ENCODE measurements at places on chromosomes 12 and 14.

DNA sequence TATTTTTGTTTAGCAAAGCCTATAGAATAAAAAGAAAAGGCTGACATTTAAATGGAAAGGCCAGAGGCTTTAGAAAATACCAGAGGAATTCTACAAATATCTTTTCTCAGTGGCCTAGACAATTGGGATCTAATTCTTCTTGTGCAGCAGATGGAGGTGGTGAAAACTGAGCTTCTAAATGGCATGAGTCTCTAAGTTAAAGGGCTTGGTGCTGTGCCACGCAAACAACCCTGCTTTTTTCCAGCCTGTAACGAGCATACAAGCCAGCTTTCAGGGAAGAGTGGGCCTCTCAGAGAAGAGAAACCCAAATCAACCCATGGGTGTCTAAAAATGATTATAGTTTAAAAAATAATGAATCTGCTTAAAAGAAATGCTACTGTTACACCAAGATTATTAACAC is 237.9 kb upstream of the NAV3 start:
- DNase-seq = no peak

- no peak for DNase-seq
Measured at GRCh38 chr12:17971850-17972249, 118.1 kb downstream of the RERGL start.

- DNase-seq = no peak
Measured at GRCh38 chr14:85573406-85573805, 43.5 kb downstream of the FLRT2 start.

DNA sequence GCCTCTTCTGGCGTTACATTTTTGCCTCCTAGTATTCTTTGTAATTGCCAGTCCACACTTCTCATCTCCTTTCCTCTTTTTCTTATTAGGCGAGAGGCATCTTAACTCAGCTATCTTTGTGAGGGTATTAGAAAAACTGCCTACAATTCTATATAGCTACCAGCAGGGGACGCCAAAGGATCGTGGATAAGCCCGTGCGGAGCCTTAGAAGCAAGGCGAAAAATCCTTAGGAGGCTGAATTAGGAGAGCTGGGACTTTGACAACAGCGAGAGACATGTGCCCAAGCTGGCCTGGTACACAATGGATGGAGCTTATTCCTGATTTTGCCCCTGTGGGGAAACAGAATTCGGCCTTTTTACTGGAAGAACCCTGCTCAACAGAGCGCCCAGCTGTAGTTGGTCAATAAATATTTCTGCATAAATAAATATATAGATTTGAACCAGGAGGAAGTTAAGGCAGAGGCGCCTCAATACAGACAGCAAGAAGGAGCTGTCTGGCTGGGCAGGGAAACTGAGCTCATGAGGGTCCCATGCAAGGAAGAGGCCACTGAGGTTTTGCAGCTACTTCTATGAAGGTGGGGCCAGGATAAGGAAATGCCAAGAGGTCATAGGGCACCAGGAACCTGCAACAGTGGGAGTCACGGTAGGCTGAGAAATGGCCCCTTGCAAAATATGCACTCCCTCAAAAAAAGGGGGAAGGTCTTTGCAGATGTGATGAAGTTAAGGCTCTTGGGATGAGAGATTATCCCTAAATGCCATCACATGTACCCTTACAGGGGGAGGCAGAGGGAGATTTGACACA is 14.6 kb upstream of the RBM19 start:
- DNase-seq = peak; percentile 81

GRCh38 chr12:25997201-25997963 is 38.9 kb downstream of the RASSF8 start:
- DNase-seq = no peak

- no peak for DNase-seq
Measured at GRCh38 chr12:526089-526488, 66.3 kb downstream of the B4GALNT3 start.

- peak; percentile 83 for DNase-seq
Measured at GRCh38 chr14:26281280-26281998, 316.4 kb downstream of the NOVA1 start.

GRCh38 chr12:91482231-91482630 is 299.6 kb upstream of the DCN start:
- DNase-seq = no peak

GRCh38 chr12:16599081-16599480 is 6.9 kb downstream of the LMO3 start:
- DNase-seq = no peak

DNA sequence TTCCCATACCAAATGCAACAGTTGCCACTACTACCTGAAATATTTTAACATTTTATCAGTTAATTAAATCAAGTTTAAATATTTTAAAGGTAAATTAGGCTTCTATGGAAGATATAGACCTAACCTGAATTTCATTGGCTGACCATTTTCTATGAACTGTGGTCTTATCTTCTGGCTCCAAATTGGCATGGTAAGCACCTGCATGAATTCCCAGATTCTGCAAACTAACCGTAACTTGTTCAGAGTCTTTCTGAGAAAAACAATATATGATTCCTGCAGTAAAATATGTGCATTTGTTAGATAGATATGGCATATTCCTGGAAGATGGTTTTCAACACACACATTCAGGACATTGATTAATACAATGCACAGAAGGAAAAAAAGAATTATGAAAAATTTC is 25.9 kb downstream of the RECQL start:
- DNase-seq = no peak

GRCh38 chr14:35877276-35877675 is 51.1 kb downstream of the BRMS1L start:
- DNase-seq = no peak

DNA sequence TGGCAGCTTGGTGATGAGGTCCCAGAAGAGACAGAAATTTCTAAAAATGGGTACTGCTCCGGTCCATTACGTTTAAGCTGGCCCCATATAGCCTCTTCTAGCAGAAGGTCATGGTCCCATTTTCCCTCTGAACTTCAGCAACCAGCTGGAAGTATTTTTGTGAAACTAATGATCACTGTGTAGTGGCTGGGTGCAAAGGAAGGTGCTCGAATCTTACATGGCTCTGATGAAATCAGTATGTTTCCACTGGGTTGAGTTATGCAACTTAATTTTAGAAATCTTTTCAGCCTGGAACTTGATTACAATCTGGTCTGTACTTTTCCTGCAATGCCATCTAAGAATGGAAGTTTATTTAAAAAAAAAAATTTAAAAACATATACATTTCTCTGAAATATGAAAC is 228.5 kb downstream of the FOXN3 start:
- DNase-seq = no peak

- no peak for DNase-seq
Measured at GRCh38 chr14:96139879-96140278, 64.8 kb upstream of the BDKRB2 start.

GRCh38 chr14:78479127-78479780 is 309.1 kb downstream of the NRXN3 start:
- DNase-seq = no peak

- DNase-seq = no peak
Measured at GRCh38 chr14:95710106-95710505, 3.8 kb downstream of the TCL1A start.

DNA sequence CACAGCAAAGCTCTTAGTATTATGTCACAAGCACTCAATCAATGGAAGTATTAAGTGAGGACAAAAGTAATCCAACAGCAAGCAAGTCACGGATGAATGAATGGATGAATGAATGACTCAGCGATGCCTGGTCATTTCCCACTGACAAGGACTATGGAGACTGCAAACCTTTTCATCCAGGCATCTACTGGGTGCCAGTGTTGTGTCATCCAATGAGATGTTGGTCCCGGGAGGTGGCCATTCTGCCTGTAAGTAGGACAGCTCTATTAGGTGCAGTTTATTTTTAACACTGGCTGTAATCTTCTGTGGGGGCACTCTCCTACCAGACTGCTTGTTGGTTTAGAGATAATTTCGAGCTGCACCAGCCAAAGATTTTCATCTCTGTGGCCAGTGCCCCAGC is 39.4 kb downstream of the STAB2 start:
- DNase-seq = peak; percentile 3

DNA sequence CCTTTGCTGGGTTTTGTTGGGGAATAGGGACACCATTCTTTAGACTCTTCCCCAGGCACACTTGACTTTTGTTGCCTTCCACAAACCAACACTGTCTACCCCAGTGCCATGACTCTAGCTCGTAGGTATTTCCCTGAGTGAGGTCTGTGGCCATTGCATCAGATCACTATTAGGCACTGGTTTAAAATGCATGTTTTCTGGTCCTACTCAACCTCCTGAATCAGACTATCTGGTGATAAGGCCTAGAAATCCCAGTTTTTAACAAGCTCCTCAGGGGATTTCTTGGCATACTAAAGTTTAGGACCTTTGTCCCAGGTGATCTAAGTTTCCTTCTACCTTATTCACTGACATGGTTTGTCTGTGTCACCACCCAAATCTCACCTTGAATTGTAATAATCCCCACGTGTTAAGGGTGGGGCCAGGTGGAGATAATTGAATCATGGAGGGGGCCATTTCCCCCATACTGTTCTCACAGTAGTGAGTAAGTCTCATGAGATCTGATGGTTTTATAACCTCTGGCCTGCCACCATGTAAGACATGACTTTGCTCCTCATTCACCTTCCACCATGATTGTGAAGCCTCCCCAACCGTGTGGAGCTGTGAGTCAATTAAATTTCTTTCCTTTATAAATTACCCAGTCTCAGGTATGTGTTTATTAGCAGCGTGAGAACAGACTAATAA is 87.8 kb upstream of the PSMC1 start:
- no peak for DNase-seq

- DNase-seq = no peak
Measured at GRCh38 chr12:16076970-16077522, 165.9 kb downstream of the DERA start.

GRCh38 chr14:30118992-30119640 is 191.5 kb upstream of the PRKD1 start:
- no peak for DNase-seq

Measured in erythroblast (primary cell).